Activated gamma-delta T cell treated with Interleukin-2 at 50 U/mL for 16 hours (primary cell): ENCODE measurements at places on chromosomes 7 and 10.

GRCh38 chr10:34697351-34698247 is 117.5 kb downstream of the PARD3 start:
- no peak for DNase-seq

DNA sequence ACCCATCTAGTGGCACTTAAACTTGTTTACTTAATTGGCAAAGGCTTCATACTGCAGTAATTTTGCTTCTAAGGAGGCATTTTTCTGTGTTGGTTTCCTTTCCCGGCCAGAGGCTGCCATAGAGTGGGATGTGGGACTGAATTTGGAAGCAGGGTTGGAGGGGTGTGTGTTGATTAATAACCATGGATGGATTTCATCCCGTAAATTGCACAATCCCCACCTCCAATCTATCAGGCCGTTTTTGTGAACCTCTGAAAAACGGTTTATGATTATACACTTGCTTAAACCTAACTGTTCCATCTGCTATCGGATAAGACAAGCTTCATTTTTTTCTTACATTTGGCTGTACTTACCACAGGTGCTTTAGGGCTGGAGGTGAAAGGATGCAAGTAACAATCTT is 1.3 kb downstream of the TMEM60 start:
- DNase-seq, result no peak

DNA sequence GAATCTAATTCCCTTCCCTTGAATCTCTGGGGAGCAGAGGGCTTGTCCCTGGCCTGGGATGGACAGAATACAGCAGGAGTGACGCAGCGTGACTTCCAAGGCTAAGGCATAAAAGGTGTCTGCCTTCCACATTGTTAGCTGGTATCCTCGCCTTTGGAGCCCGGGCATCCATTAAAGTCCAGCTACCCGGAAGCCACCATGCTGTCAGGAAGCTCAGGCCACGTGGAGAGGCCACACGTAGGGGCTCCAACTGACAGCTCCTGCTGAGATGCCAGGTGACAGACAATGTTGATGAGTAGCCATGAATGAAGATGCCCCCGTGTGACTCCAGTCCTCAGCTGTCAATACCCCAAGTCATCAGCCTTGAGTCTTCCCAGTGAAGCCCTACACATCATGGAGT is 99.9 kb downstream of the OAT start:
- DNase-seq, result no peak

DNA sequence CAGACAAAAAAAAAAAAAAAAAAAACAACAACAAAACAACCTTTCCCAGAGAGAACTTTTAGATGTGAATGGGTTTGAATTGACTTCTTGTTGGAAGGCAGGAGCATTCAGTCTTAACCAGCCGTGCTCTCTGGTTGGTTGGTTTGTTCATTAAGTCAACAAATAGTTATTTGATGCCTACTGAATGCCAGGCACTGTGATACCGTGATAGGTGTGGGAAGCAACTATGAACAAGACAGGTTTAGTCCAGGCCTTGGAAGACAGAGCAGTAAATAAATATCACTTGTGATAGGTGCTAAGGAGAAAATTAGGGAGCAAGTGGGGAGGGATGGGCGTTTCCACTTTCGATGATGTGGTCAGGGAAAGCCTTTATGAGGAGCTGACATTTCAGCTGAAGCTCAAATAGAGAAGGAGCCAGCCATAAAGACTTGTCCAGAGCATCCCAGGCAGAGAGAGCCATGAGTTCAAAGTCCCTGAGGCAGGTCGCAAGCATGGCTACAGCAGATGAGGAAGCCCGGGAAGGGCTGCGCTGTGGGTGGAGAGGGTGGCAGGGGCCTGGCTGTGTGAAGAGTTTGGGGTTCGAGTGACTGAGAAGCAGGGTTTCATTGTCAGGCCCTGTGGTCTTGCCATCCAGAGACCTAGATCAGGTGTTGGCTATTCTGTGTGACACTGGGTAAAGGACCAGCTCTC is 8.0 kb downstream of the TSPAN15 start:
- DNase-seq, result no peak

DNA sequence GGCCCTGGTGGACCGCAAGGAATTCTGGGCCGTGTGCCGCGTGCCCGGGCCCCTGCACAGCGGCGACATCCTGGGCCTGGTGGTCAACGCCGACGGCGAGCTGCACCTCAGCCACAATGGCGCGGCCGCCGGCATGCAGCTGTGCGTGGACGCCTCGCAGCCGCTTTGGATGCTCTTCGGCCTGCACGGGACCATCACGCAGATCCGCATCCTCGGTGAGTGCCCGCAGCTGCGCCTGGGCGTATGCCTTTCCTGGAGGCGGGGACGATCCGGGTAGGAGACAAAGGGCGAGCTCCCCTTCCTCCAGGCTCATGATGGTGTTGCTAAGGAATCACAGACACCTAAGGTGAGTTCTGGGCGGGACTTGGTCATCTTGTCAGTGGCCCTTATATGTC is 91.5 kb downstream of the NEURL1 start:
- no peak for DNase-seq
